Stimulated activated CD8-positive, alpha-beta memory T cell treated with anti-CD3 and anti-CD28 coated beads, Interleukin-15, amount 100 ng/mL, for 4 hours (primary cell): ENCODE measurements at places on chromosomes 3 and 15.

GRCh38 chr15:80531796-80532195, 127.6 kb downstream of the ARNT2 start:
- no peak for DNase-seq

DNA sequence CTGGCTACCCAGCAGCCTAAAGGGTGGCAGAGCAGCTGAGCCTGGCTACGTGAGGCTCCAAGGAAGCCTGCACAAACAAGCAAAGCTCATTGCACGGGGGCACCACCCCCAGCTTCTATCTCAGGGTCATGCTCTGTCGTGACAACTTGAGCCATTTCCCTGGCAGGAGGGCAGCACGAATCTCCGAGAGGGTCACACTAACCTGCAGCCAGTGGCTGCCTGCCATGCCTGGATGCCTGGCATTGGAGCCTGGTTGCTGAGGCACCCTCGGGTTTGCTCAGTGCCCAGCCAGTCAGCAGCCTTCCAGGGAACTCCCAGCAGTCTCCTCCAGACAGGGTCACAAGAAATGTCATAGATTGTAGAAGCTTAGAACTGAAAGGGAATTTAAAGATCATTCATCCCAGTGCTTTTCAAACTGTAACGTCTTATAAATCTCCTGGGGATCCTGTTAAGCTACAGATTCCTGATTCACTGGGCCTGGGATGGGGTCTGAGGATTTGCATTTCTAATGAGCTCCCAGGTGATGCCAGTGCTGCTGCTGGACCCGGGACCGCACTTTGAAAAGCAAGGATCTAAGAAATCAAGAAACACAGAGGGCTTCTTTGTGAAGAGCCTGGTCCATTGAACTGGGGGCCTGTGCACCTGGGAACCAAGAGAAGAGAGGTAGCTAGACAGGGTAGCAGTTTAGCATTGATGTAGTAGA, 48.4 kb downstream of the TMEM266 start:
- no peak for DNase-seq

DNA sequence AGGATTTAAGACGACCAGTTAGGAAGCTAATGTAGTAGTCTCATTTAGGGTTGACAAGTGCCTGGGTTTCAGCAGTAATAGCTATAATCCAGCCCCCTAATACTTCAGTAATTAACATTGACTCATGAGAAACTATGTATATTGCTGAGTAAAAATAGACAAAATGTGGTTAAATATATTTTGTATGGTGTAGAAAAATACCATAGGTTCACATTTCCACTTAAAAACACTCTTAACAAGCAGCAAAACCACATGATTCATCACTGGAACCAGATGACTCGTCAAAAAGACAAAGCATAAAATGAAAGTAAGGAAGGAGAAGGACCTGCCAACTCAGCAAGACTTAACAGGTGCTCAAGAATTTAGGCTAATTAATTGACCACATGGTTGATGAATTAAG, 288.9 kb downstream of the EFHB start:
- DNase-seq: no peak

GRCh38 chr3:143825513-143825912, 22.8 kb downstream of the SLC9A9 start:
- DNase-seq: no peak

DNA sequence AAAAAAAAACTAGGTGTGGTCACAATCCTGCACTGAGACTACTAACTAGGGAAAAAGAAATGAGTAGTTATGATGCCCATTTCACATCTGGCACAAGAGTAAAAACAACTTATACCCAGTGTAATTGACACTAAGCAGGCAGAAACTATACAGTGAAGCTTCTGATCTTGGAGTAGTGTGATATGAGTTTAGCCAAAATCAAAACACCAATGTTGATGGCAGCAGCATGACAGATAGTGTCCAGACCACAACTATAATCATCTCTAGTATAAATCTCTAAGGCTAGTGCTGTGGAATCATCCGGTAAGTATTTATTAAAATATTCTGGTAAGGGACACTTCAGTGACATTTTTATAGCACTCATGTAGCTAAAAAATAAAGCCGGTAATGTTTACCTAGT, 108.5 kb upstream of the EPHA6 start:
- DNase-seq: no peak

GRCh38 chr15:69848551-69849231, 249.0 kb downstream of the TLE3 start:
- DNase-seq: no peak

GRCh38 chr3:60594025-60594424, 657.2 kb downstream of the FHIT start:
- no peak for DNase-seq
